Activated CD4-positive, alpha-beta memory T cell treated with anti-CD3 and anti-CD28 coated beads, Interleukin-2, amount 10 ng/mL, durations not matched to agents 7 days and 5 days (primary cell): ENCODE measurements at places on chromosomes 6 and 20. TPM values are rescaled to one million over a fixed set of nuclear protein-coding genes. Genes with fewer than 3 reads are reported as not detected.
A peak's percentile ranks its signal among the peaks of the same experiment; 100 is the strongest.

DNA sequence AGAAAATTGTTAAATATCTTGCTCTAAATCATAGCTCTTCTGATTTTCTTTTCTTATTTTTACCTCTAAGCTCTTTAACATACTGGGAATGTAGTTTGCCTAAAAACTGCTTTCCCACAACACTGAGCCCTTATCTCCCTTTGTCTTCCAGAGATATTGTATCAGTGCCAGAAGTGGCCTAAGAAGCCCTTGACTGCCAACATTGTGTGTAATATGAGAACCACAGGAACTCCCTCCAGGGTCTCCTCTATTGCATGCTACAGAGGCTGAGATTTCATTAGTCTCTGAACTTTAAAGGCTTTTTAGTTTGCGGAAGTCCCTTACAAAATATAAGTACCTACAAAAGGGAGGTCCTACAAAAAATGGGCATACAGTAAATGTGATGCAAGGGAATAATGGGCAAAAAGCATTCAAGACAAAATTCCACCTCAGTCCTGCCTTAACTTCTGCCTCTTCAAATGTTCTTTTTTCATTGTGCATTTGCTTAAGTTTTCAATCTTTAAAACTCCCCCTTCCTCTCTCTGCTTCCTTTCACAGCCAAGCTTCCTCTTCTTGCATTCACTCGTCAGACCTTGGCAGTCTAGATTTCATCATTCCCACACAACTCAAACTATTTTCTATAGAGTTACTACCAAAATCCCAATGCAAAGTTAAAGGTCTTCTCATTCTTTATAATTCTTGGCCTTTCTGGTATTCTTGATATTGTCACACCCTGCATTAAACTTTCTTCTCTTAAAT lies 76.5 kb downstream of the ADGRG6 start:
- H3K4me3 ChIP-seq, result no peak overlapping the region
- no peak for DNase-seq
- peaks cover 10% of the 10 kb centered on the region for H3K27me3 ChIP-seq
- no peaks in the 10 kb centered on the region for H3K4me1 ChIP-seq

GRCh38 chr6:144936764-144937163 lies 651.6 kb downstream of the UTRN start:
- no peak overlapping the region for H3K4me3 ChIP-seq
- H3K36me3 ChIP-seq, result no peaks in the 10 kb centered on the region
- no peak for DNase-seq
- no peaks in the 10 kb centered on the region for H3K4me1 ChIP-seq
- H3K27me3 ChIP-seq, result peaks cover 5% of the 10 kb centered on the region

DNA sequence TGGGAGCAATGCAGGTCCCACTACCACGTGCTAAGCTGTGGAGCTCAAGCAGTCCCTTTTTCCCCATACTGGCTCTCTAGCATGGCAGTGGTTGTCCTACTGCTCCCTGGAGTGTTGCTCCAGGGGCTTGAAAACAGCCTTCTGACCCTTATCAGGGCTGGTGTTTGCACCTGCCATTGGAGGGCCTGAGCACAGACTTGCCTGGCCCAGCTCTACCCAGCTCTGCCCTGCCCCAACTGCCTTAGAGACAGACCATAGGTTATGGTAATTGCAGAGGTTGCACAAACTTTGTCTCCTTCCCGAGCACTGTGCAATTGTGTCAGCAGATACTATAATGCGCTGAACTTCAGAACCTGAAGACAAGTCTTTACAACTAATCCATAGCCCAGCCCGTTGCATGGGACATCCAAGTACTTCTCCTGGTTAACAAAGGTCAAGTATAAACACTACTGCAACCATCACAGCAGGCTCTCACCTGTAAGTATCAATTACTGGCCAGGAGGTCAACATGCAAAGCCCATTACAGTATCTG lies 58.7 kb downstream of the PDSS2 start:
- no peak for DNase-seq
- no peaks in the 10 kb centered on the region for H3K4me1 ChIP-seq
- H3K36me3 ChIP-seq, result peaks cover 50% of the 10 kb centered on the region

DNA sequence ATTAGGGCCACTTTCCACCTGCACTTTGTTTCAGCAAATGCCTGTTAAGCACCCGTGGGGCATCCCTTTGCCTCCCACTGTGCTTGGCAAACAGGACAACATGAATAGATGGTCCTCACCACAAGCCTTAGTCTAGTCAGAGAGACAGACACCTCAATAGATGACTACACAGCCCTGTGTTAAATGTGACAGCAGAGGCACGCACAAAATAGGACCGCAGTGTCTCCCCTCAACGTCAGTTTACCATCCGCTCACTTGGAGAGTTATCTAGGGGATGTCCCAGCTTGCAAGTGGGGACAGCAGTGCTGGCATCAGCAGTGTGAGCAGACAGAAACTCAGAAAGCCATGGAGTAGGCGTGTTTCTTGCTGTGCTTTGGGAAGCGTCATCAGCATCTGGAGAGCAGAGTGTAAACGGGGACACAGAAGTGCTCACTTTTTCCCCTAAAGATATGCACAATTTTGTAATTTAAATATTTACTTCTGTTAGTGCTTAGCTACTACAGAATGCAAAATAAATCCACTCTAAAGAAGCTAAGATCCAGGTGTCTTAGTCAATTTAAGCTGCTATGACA lies 66.0 kb upstream of the TXNDC5 start:
- H3K4me1 ChIP-seq, result peaks cover 1% of the 10 kb centered on the region
- H3K4me3 ChIP-seq, result no peak overlapping the region
- no peak for DNase-seq
- H3K36me3 ChIP-seq, result no peaks in the 10 kb centered on the region

GRCh38 chr6:50301307-50301706 lies 251.6 kb upstream of the DEFB112 start:
- H3K4me1 ChIP-seq, result no peaks in the 10 kb centered on the region
- H3K27me3 ChIP-seq, result no peaks in the 10 kb centered on the region
- H3K4me3 ChIP-seq, result no peak overlapping the region
- H3K27ac ChIP-seq, result no peak overlapping the region
- no peaks in the 10 kb centered on the region for H3K36me3 ChIP-seq

DNA sequence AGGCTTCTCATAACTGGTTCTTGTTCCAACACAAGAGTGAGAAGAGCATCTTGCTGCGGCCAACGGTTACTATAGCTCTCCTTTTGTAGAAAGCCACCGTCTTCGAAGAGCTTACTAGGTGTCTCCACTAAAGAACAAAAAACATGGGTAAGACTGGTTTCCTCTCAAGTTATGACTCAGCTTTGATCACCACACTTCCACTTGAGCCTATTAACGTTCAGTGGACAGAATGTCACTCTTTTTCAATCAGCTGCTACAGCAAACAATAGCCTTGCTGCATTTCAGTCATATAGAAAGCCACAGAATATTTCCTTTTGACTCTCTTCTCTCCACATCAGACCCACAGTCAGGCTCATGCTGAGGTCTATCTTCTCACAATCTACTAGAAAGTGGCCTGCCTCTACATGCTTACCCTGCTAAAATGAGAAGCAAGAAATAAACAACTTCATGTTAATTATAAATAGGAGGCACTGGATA lies 243.5 kb upstream of the PREP start:
- peaks cover 57% of the 10 kb centered on the region for H3K36me3 ChIP-seq
- H3K27ac ChIP-seq, result peak overlapping the region; percentile 98
- H3K27me3 ChIP-seq, result no peaks in the 10 kb centered on the region
- peaks cover 86% of the 10 kb centered on the region for H3K4me1 ChIP-seq

DNA sequence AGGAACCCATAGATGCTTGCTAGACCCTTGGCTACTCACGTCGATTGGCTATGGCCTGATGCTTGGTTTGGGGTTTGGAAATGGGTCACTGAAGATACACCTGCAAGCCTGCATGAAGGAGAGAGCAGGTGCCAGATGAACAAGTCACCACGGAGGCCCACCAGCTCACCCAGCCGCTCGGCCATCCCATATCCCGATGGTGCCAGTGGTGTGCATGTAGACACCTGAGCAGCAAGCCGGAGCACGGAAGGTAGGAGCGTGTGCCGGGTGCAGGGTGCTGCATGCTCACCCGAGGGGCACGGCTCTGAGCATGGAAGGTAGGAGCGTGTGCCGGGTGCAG lies 35.9 kb downstream of the DACT2 start:
- H3K27me3 ChIP-seq, result no peaks in the 10 kb centered on the region
- H3K27ac ChIP-seq, result no peak overlapping the region
- no peak for DNase-seq
- H3K4me3 ChIP-seq, result no peak overlapping the region
- peaks cover 2% of the 10 kb centered on the region for H3K36me3 ChIP-seq
- peaks cover 9% of the 10 kb centered on the region for H3K4me1 ChIP-seq

GRCh38 chr20:62495749-62496567 lies 20.2 kb upstream of the GATA5 start:
- peaks cover 8% of the 10 kb centered on the region for H3K4me1 ChIP-seq
- H3K27me3 ChIP-seq, result no peaks in the 10 kb centered on the region
- no peak overlapping the region for H3K27ac ChIP-seq
- H3K36me3 ChIP-seq, result no peaks in the 10 kb centered on the region

- no peak overlapping the region for H3K4me3 ChIP-seq
- no peak for DNase-seq
- H3K4me1 ChIP-seq, result peaks cover 37% of the 10 kb centered on the region
- peaks cover 3% of the 10 kb centered on the region for H3K27me3 ChIP-seq
- H3K36me3 ChIP-seq, result peaks cover 2% of the 10 kb centered on the region
- no peak overlapping the region for H3K27ac ChIP-seq
Measured at GRCh38 chr20:10554285-10554684, 119.2 kb downstream of the SLX4IP start.

DNA sequence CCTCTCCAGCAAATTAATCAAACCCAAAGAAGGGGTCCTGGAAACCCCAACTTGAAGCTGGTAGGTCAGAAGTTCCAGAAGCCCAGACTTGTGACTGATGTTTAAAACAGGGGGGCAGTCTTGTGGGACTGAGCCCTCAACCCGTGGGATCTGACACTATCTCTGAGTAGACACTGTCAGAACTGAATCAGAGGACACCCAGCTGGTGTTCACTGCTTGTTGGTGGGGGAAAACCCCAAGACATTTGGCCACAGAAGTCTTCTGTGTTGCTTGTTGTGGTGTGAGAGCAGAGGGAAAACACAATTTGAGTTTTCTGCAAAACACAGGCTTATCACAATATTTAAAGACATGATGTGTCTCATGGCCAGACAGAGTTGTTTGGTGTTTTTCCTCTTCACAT lies 29.9 kb downstream of the KIF13A start:
- no peak overlapping the region for H3K27ac ChIP-seq
- DNase-seq, result no peak
- no peaks in the 10 kb centered on the region for H3K4me1 ChIP-seq
- peaks cover 6% of the 10 kb centered on the region for H3K27me3 ChIP-seq
- no peaks in the 10 kb centered on the region for H3K36me3 ChIP-seq

DNA sequence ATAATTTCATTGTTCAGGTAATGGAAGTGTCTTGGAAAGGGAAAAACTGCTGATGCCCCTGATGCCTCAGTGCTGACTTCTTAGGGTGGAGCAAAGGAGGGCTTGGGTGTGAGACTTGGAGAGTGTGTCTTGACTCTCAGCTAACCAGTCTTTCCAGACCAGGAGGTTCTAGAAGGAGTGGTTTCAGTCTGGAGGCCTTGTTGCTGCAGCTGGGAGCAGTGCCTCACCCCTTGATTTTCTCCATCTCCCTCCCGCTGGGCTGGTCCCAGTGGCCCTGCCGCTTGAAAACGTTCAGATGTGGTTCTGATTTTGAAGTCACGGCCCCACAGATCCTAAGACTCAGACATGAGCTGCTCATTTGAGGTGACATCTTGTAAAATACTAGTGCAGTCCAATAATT lies 5.4 kb downstream of the DSP start:
- no peaks in the 10 kb centered on the region for H3K4me1 ChIP-seq
- H3K27me3 ChIP-seq, result peaks cover 50% of the 10 kb centered on the region
- DNase-seq, result no peak

DNA sequence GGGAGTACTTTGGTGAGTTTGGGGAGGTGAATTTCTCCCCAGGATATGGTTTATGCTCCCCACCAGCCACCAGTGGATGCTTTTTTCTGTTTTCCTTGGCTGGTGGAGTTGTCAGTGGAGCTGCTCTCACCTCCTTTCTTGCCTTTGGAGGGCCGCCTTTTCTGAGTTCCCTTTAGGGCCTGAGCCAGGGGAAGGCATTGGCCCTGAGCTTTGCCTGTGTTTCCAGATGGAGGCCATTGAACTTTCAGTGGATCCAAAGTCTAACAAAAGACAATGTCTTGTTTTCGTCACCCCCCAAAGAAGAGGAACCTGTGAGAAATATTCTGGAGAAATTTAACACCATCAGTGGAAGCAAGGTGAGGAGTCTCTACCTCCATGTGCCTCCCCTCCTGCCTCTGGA lies 4.4 kb upstream of the TMEM14A start:
- H3K27me3 ChIP-seq, result no peaks in the 10 kb centered on the region
- H3K36me3 ChIP-seq, result peaks cover 5% of the 10 kb centered on the region
- no peak overlapping the region for H3K4me3 ChIP-seq
- DNase-seq, result no peak
- H3K27ac ChIP-seq, result no peak overlapping the region

DNA sequence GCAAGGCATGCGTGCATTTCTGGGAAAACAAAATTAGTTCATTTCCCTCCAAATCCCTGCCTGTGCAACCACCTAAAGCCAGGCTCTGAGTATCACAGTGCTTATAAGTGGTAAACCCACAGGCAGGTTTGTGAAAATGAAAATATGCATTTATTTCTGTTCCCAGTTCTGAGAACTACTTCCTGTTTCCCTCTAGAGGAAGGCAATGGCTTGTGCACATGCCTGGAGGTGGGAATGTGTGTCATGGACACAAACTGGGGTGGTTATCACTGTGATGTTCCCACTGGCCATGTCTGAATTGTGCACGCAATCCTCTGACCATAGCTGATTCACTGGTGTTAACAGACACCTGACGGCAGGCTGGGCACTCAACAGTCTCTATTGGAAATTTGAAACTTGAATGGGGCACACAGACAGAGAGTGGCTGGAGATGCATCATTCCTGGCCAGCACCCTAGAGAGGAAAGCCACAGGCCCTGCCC lies 26.3 kb downstream of the FAM110A start:
- H3K27me3 ChIP-seq, result no peaks in the 10 kb centered on the region
- H3K36me3 ChIP-seq, result peaks cover 11% of the 10 kb centered on the region

DNA sequence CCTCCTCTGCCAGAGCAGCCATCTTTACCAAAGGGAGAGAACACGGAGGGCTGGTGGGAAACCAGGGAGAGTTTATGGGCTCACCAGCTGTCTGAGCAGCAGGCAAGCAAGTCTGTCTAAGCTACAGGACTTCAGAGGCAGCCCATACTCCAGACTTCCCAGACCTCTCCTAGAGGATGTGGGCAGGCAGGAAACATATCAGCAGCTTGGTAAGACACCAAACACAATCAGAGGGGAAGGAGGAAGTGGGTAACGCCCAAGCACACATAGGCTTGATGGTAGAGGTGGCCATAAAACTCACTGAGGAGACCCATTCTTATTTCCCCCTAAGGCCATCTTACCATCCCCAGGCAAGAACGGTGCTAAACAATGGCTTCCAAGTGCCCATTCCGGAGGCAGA lies 143.1 kb upstream of the ARID1B start:
- H3K27ac ChIP-seq, result no peak overlapping the region
- H3K36me3 ChIP-seq, result no peaks in the 10 kb centered on the region
- H3K4me3 ChIP-seq, result no peak overlapping the region
- no peaks in the 10 kb centered on the region for H3K27me3 ChIP-seq

Gene HTR1E
- not detected for total RNA-seq

Gene LPIN3
- 0.68 TPM for total RNA-seq

Gene TGM3
- total RNA-seq, result not detected

Gene MYLIP
- total RNA-seq, result 18.6 TPM
